ENCODE measurements at places on chromosomes 11 and 22.

- DNase-seq, result peak; percentile 79
Measured at GRCh38 chr22:27032091-27032761, 374.8 kb downstream of the MIAT start.

DNA sequence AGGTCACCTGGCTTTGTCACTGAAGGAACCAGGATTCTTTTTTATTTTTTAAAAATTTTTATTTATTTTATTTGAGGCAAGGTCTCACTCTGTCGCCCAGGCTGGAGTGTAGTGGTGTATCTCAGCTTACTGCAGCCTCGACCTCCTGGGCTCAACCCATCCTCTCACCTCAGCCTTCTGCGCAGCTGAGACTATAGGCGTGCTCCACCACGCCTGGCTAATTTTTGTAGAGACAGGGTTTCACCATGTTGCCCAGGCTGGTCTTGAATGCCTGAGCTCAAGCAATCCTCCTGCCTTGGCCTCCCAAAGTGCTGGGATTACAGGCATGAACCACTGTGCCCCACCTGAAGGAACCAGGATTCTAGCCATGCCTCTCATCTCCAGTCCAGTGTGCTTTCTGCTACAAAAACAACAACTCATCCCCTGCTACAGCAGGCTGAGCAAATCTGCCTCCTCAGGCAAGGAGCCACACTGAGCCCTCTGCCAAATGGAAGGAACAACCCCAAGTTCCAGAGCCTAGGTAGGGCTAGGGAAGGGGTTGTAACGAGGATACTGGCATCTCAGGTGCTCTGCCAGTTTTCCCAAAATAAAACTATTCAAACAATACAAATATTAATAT, 2.6 kb upstream of the PEX26 start:
- DNase-seq, result no peak

GRCh38 chr11:45145379-45146071, 914 bp upstream of the PRDM11 start:
- peak; percentile 78 for DNase-seq

DNA sequence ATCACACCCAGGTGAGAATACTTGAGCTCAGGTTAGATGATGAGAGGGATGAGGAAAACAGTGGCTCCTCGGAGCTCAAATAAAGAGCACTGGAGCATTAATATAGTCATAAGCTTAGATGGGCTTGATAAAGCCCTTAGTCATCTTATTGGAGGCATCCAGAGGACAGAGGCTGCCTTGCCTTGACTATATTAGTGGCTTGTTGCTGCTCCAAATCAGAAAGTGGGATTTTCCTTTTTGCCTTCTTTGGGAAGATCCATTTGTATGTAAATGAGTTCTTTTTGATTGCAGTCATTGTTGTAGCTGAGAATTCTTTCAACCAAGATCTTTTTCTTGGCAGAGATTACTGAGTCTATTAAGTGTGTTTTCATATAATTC, 18.9 kb downstream of the ADM start:
- DNase-seq, result no peak

DNA sequence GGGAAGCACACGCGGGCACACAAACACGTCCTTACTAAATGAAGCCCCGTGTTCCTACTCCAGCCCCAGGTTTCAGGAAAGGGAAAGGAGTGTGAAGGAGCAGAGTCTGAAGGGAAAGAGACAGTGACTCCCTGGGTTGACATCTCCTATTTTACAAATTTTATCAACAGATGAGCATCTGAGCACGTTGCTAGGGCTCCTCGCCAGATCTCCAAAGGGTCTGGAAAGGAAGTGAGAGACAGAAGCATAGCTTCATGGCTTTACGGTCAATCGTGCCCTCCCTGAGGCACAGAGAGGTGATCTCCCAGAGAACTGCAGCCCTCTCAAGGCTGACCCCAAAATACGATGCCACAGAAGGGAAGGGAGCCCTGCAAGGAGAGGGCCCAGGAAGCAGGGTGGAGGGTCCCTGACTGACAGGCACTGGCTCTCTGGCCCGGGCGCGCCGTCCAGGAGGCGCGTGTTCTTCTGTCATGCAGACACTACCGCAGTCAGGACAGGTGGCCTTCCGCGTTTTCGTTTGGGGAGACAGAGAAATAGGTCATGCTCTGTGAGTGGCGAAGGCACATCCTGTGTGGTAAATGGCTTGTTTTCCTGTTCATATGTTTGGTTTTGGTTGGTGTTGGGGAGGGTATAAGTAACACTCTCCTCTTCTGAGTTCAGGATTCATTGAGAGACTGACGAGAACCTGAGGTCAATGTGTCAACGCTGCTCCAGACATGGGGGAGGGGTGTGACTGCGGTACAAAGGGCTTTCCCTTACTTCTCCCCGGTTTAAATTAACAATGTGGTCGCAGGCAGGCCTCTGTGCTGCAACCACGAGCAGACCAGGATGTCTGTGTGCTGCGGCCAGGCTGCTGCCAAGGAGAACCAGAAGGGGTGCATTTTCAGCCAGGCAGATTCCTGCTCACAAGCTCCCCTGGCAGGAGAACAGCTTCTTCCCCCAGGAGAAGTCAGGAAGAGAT, 813.3 kb downstream of the OPCML start:
- DNase-seq, result no peak

DNA sequence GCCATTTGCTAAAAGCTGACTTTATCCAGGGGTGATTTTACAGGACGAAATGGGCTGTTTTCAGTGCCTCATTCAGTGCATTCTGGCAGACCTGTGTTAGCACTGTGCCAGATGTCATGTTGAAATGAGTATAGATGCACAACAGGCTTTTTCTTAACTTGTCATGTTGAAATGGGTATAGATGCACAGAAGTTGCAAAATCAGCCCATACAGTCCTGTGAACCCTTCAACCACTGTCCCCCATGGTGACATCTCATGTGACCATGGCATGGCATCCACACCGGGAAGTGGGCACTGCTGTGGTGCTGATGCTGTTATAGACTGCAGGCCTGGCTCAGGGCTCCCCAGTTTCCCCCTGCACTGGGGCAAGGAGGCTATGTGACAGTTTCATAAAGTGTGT, 2.5 kb downstream of the TALDO1 start:
- DNase-seq, result no peak

DNA sequence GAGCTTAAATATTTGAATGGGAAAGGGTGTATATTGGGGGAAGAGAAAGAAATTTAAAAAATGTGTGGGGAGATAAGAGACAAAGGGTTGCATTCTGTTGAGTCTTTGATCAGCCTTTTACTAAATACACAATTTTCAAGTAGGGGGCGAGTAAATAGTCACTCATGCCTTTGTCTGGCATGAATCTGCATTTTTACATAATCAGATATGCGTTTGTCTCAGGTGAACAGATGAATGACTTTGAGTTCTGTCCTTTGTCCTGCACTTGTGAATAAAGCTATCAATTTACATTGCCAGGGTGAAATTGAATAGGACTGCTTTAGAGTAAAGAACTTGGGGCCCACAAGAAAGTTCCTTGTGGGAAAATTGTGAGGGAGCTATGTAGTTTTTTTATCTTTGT, 523.6 kb upstream of the LUZP2 start:
- no peak for DNase-seq

- no peak for DNase-seq
Measured at GRCh38 chr11:63915961-63916836, 765 bp downstream of the RCOR2 start.

DNA sequence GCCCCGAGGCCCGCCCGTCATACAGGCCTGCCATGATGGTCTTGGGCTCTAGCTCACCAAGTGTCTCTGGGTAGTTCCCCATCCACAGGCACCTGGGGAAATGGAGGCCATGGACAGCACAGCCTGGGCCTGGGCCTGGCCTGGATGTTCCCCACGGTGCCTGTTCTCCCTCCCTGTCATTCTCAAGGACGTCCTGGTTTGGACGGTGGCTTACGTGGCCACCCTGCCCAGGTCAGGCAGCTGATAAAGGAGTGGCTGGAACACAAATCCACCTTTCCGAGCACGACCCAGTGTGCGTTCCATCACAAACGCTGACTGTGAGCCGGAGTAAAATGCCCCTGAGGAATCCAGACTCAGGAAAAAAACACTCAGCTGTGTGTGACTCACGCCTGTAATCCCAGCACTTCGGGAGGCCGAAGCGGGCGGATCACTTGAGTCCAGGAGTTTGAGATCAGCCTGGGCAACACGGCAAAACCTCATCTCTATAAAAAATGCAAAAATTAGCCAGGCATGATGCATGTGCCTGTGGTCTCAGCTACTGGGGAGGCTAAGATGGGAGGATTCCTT, 41.2 kb upstream of the TESMIN start:
- no peak for DNase-seq

- no peak for DNase-seq
Measured at GRCh38 chr22:37377927-37378326, 49.4 kb downstream of the ELFN2 start.

- no peak for DNase-seq
Measured at GRCh38 chr11:63491636-63492372, 837 bp upstream of the PLAAT5 start.

GRCh38 chr22:22867996-22868715, 19.5 kb upstream of the IGLL5 start:
- DNase-seq, result no peak

- no peak for DNase-seq
Measured at GRCh38 chr11:27371489-27371888, 8.5 kb upstream of the CCDC34 start.

GRCh38 chr22:47115921-47116320, 353.5 kb downstream of the TBC1D22A start:
- no peak for DNase-seq

DNA sequence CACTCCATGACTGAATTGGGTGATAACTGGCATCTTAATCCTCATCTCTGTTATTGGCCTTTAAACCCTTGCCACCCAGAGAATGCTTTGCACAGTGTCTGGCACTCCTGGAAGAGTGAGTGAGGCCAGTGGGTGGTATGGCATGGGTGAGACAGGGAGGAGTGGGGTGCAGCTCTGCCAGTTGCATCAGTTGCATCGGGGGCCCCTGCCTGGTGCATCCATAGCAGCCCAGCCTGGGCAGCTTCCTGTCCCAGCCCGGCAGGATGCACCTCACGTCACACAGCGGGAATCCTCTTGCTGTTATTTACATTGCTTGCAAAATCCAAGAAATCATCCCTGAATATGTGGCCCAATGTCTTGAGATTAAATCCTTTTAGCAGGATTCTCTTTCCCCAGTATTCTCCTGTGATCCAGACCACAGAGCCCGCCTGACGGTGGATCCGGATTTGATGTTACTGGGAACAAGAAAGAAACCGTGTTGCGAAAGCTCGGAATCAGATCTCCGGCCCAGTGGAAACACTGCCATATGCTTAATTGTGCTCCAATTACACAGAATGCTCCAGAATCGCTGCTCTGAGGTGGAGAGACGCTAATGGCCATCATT, 37.6 kb upstream of the MN1 start:
- peak; percentile 28 for DNase-seq

DNA sequence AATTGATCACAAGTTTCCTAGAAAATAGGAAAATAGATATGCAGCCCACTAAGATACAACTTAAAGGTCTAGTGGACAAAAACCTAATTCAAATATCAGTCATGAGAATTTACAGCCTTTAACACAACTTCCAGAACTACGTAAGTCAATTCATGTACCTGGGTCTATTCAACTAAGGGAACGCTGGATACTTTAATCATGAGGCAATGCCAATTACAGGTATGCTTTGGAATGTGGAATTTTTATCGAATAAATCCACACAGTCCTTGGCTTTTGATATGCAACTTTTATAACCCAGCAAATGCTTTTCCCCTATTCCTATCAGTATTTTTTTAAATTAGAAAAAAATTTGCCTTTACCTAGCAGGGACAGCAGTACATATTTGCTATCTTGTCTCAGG, 289.5 kb upstream of the FAT3 start:
- no peak for DNase-seq

DNA sequence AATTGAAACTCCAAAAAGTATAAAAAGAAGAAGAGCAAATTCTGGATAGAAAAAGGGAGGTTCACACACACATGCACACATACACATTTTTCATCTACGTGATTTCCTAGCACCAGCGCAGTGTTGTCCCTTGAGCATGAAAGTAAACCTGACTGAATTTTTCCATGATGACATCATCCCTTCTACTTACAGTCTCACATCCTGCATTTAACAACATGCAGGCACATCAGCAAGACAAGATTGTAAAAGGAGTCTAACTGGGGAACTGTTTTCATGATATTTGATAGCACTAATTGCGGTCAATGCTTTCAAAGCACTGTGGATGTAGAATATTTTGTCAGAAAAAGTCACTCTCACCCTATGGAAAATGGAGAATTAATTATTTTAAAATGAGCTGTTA, 36.6 kb downstream of the GAS2 start:
- no peak for DNase-seq

DNA sequence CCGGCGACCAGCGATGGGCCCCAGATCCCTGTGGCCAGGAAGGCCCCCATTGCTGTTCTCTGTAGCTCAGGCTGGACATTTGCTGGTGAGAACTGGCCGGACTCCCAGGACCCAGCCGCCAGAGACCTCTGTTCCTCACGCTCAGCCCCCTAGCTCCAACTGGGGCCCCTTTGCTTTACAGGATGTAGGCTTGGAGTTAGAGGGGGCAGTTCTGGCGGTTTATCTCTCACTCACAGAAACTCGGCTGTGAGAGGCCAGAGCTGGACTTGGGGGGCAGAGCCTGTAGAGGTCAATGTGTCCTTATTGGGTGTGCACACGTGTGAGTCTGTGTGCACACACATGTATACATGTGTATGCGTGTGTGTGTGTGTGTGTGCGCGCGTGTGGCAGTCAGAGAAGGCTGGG, 502 bp downstream of the SMIM38 start:
- DNase-seq, result no peak

GRCh38 chr11:80280737-80281136, 839.9 kb upstream of the TENM4 start:
- DNase-seq, result no peak

GRCh38 chr11:93049740-93050139, 80.3 kb downstream of the MTNR1B start:
- no peak for DNase-seq

- DNase-seq, result no peak
Measured at GRCh38 chr11:33802194-33802950, 28.1 kb upstream of the FBXO3 start.

GRCh38 chr22:34842630-34843029, 223.3 kb upstream of the ISX start:
- no peak for DNase-seq

- DNase-seq, result no peak
Measured at GRCh38 chr22:49258107-49259010, 569.3 kb downstream of the BRD1 start.

- DNase-seq, result no peak
Measured at GRCh38 chr11:128346804-128347203, 240.6 kb downstream of the ETS1 start.

- DNase-seq, result no peak
Measured at GRCh38 chr11:94883878-94884277, 89.5 kb downstream of the CWC15 start.

DNA sequence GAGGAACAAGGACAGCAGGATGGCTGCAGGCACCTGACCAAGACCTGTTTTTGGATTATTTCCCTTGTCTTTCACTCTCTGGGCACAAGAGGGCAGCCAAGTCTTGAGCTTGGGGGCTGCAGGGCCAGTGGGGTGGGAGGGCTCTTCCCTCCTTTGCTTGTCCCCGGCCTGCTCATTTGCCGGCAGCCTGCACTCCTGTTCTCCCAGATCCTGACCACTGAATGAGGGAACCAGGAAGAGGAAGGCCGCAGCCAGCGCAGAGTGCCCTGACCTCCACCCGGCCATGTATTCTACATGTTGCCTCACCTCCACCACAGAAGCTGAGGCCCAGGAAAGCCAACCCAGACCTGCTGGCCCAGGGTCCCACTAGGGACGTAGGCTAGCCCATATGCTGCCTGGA, 15.5 kb upstream of the NNMT start:
- no peak for DNase-seq

All from coronary artery (tissue), 2 donors.